ENCODE measurements at places on chromosomes 3 and 15.

DNA sequence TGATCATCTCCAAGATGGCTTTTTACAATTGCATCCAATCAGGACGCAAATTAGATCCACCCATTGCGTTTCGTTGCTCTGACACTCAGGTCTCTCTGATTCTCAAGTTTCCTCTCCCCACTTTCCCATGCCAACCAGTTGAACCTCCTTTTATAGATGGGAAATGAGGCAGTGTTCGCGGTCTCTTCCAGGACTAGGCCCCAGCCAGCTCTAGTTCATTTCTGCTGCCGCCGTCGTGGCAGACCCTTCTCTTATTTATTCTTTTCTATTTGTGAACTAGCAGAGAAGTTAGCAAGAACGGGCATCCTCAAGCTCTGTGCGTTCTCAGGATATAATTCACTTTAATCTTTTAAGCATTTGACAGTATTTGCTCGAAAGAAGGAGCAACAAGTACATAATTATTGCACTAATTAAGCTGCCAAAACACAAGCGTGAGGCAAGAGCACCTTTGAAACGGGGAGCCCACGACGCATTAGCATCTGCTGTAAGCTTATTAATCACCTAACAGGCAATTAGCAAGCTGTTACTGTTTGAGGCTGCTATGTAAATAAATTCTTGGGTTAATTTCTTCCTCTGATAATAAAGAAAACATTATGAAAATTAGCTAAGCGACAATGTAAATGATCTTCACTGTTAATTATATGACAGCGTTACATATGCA lies 246.4 kb upstream of the TLE3 start:
- no peak for DNase-seq

DNA sequence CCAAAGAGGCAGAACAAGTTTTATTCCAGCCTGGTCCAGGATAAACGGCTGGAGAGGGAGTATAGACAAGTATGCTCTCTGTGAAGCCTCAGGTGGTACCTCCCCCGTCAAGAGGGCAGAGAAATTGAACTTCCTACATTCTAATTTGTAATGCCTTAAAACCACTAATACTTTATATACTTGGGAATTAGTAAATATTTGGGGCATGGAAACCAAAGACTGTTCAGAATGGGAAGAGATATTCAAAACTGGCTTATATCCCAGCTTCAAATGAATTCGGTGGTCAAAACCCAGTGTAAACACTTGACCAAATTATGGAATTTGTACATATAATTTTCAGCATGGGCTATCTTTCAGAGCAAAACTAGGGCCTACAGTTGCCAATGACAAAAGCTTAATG lies 122.6 kb downstream of the FBN1 start:
- DNase-seq = no peak

DNA sequence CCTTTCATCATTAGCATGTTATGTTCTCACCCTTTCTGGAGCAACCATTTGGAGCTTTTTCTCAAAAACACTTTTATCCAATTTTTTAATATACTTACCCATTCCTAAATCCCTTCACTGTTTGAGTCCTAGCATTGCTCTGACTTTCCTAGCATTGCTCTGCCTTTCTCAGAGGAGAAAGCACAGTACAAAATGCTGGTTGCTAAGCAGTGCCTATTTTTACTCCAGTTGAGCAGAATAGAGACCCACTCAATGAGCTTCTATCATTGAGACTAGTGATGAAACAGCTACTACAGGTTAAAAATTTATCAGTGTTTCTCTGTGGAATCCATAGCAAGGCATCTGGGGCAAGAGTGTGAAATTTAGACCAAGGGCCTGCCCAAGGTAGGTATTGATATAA lies 21.8 kb upstream of the IL1RAP start:
- DNase-seq = no peak

GRCh38 chr3:30694668-30695067 lies 88.3 kb downstream of the TGFBR2 start:
- no peak for DNase-seq

GRCh38 chr3:196965112-196965803 lies 3.4 kb downstream of the PIGZ start:
- DNase-seq = no peak

DNA sequence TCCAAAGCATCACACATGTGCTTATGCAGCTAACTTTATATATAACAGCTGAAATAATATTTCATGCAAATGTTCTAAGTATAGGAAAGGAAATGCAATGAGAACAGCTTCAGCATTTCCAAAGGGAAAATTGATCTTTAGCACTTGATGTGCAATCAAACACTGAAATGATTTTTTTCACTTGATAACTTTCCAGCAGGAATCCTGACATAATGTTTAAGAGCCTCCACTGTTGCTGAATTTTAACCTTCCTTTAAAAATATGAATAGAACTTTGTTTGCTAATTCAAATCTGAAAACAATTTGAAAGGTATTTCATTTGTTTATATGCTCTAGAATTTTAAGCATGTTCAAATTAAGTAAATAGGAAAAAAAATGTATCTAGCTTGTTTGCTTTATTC lies 96.9 kb upstream of the STRIT1 start:
- DNase-seq = peak; percentile 13

DNA sequence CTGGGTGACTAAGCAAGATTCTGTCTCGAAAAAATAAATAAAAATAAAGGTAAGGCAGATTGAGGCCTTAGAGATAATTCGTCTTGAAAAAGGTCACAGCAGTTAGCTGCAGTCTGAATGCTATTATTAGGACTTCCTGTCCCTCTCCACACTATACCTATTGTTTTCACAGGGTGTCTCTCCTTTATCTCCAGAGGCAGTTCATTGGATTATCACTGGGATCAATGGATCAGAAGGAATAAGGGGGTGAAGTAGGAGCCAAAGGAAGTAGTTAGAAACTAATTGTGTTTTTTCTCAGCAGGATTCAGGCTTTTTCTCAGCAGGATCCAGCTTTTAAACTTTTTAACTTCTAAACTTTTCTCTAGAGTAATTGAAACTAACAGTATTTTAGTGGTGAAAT lies 326.9 kb downstream of the IL5RA start:
- no peak for DNase-seq

GRCh38 chr3:52527732-52528585 lies 5.7 kb downstream of the NT5DC2 start:
- DNase-seq = no peak

DNA sequence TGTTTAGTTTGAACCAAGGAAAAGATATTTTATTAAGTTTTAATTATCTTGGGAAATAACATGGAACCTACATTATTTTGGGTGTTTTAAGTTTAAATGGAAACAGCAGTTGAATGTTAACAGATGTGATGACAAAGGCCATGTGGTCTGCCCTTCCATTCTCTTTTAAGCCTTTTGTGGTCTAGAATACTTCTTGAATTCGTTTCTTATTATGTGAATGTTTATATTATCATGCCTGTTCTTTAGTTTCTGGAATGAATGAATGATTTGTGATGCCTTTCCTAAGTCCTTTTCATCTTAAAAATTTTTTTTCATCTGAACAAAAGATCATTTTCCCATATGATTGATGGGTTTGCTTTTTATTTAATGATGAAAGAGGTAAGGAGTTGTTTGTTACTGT lies 44.6 kb downstream of the SNRK start:
- DNase-seq = peak; percentile 5

- DNase-seq = no peak
Measured at GRCh38 chr3:64473466-64473865, 214.3 kb downstream of the ADAMTS9 start.

GRCh38 chr3:52056521-52056967 lies at the start of gene DUSP7:
DUSP7 (minus strand) TSS chr3:52056571; CDS start chr3:52056366, 205 bp downstream.
- peak; percentile 41 for DNase-seq

GRCh38 chr3:86830566-86830965 lies 160.4 kb downstream of the VGLL3 start:
- DNase-seq = peak; percentile 65

DNA sequence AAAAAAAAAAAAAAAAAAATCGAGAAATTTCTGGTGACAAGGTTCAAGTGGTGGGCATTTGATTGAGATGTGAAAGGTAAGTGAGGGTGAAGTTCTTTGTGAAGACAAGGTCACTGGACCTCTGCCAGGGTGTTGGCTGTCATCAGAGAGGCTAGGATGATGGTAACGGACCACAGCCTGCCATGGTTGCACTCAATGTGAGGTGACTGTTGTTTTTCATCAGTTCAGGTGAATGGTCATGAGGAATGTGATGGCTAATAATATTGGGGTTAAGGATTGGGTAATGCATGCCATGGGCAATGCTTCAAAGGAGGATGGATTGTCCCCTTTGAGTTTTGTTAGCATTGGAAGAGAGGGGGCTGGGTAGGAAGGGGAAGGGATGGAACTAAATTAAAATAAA lies 4.3 kb upstream of the ALPK3 start:
- DNase-seq = no peak

- no peak for DNase-seq
Measured at GRCh38 chr15:95284492-95284891, 1046.0 kb upstream of the NR2F2 start.

DNA sequence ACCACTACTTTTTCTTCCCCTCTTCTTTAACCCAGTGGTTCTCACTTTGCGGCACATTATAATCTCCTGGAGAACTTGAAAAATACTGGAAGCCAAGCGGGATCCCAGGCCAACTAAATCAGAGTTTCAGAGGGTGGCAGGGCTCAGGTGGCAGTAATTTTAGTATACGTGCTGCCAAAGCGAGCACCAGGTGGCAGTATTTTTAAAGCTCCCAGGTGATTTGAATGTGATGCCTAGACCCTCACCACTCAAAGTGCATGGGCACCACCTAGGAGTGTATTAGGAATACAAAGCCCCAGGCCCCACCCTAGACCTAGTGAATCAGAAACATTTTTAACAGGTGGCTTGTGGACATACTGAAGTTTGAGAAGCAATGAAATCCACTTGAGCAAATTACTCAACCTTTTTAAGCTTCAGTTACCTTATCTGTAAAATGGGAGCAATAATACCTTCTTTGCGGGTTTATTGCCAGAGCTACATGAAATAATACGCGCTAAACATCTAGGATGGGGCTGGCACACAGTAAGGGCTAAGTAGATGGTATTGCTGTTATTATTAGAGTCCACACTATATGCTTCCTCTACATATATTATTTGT lies 8.3 kb downstream of the B3GALNT1 start:
- no peak for DNase-seq

GRCh38 chr15:39874890-39875549 lies 45.0 kb downstream of the GPR176 start:
- DNase-seq = peak; percentile 53

- DNase-seq = no peak
Measured at GRCh38 chr3:49568965-49569364, 14.7 kb downstream of the BSN start.

- peak; percentile 56 for DNase-seq
Measured at GRCh38 chr15:58415636-58416035, 16.2 kb upstream of the LIPC start.

DNA sequence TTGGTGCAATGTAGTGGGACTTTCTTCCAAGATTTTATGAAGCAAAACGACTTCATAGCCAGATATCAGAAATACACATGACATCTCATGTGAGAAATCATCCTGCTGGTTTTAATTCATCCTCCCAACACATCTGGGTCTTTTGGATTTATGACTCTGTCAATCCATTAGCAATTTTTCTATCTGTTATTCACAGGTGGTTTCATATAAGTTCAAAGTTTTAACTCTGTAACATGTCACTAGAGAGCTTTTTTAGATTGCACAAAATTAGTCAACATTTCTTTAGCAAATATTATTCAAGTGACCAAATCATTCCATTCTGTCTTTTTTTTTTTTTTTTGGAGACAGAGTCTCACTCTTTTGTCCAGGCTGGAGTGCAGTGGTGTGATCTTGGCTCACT lies 30.4 kb downstream of the SQOR start:
- DNase-seq = peak; percentile 4

DNA sequence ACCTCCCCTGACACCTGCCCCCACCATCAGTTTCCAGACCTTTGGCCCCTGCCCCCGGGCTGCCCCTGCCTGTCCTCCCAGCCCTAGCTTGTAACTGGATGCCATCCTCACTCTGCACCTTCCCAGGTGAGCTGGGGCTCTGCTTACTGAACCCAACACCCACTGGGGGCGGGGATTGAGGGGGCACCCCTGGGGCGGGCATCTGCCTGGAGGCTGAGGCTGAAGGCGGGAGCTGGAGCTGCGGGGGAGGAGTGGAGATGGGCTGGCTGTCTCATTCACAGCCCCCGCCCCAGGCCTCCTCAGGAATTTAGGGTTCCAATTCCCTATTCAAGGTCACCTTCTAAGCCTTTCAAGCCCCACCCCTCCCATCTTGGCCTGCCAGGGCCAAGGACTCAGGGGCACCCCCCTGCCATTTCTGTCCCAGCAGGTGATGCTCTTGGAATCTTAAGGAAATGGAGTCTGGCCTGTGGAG lies 17.7 kb downstream of the PIF1 start:
- DNase-seq = no peak

DNA sequence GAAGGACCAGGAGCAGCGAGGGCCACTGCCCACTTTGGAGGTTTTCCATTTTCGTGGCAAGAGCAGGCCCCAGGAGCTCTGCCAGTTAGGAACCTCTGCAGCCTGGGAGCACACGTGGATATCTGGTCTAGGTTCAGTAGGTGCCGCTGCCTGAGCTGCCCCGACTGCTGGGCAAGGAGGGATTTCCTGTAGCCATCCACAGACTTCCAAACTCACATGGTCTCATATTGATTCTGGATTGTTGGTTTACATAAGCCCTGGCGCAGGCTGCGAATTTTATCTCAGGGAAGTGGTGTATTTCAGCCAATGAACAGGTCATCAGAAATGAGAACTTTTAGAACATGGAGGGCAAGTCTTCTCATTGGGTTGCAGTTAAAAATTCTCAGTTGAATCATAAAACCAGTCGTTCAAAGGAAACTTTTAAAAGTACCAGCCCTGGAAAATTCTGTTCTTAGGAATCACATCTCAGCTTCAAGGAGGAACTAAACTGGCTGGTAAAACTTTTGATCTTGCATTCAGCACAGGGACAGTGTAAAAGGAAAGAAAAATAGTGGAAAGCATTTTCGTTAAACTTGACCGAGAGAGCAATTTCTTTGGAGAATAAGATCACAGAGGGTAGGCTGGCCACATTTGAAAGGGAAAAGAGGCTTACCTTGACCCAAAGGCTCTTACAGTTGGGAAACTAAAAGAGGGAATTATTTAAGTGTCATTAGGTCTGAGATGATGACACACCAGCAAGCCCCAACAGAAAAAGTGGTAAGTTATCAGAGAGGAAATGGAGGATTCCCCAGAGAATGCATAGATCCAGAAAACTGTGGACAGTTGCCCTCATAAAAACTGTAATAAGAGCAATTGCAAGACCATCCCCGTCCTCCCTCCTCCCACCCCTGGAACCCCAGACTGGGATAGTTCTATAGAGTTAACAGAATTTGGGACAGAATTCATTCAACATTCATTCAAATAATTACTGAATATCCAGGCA lies 6.4 kb upstream of the RTP3 start:
- peak; percentile 58 for DNase-seq
